ENCODE measurements at places on chromosomes 2 and 18.

DNA sequence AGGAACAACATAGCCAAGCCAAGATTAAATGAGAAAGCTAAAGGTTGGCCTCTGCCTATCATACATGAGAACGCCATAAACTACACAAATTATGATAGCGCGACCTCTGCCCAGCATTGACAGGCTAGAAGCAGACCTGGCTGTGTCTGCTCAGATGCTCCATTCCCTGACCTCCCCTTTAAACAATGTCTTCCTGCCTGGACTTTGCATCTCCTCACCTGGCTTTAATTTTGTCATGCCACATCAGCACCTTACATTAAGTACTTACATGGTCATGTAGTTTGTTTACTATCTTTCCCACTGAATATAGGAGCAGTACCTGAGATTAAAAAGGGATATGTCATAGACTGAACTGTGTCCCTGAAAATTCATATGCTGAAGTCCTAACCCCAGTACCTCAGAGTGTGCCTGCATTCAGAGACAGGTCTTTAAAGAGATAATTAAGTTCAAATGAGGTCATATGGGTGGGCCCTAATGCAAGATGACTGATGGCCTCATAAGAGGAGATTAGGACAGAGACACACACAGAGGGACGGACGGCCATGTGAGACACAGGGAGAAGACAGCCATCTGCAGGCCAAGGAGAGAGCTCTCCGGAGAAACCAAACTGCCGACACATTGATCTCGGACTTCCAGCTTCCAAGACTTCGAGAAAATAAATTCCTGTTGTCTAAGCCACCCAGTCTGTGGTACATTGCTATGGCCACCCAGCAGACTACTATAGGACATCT, 103.7 kb downstream of the BIN1 start:
- no peak for DNase-seq

GRCh38 chr2:30439879-30440278, 7.2 kb upstream of the LCLAT1 start:
- DNase-seq = no peak

- no peak for DNase-seq
These were observed 64.4 kb downstream of the COL5A2 start for GRCh38 chr2:189115126-189115525.

- DNase-seq = no peak
These were observed 178.4 kb upstream of the TPO start for GRCh38 chr2:1234731-1235308.

DNA sequence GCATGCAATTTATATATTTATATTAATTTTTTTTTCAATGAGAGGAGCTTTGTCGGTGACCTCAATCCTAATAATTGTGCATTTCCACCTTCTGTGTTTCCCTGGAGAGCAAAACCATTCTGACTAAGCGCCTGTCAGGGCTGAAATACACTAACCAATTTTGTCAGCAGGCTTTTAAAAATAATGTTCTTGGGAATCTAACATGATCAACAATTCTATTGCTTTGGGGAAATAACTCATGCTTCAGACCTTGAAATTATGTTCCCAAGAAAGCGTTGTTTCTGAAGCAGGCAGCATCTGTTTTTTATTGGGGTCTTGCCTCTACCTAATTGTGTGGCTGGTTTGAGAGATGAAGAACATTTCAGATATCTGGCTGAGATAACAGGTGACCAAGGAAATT, 129.1 kb upstream of the ALKAL2 start:
- DNase-seq = no peak

- DNase-seq = peak; percentile 31
These were observed 3.4 kb upstream of the DUSP2 start for GRCh38 chr2:96148410-96149217.

DNA sequence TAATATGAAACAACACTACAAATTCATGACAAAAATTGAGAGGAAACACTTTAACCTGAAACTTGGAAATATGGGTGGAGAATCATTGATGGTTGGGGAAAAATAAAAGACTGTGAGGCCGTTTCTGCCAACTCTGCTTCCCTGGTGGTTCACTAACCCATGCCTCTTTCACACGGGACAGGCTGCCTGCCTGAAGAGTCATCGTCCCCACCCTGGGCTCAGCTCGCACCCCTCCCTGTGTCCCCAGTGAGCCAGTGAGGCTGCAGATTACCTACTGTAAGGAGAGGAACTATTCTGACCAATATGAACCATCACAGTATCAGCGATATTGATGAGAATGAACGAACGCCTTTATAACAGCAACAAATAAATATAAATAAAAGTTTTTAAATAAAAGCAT, 357.8 kb upstream of the CDH20 start:
- DNase-seq = no peak

- no peak for DNase-seq
These were observed 36.1 kb downstream of the TRPM8 start for GRCh38 chr2:233953087-233953801.

DNA sequence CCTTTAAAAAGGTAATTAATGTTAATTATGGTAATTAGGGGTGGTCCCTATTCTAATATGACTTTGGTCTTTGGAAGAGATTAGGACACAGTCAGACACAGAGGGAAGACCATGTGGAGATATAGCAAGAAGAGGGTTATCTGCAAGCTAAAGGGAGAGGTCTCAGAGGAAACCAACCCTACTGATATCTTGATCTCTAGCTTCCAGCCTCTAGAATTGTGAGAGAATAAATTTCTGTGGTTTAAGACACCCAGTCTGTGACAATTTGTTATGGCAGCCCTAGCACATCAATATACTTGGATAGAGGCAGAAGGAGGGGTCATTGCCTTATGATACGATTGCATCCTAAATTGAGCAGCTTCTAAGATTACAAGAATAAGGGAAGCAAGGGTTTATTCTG, 21.3 kb upstream of the NT5C1B start:
- DNase-seq = no peak

DNA sequence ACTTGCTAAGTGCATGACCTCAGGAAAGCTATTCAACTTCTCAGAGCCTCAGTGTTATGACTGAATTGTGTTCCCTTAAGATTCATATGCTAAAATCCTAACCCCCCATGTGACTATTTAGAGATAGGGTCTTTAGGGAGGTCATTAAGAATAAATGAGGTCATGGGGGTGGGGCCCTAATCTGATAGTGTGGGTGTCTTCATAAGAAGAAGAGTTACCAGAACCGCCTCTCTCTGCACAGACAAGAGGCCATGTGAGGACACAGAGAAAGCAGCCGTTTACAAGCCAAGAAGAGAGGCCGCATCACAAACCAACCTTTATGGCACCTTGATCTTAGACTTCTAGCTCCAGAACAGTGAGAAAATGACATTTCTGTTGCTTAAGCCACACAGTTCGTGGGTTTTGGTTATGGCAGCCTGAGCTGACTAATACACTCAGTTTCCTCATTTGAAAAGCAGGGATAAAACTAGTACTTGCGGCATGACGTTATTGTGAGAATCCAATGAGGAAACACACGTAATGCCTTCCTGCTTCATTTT, 9.9 kb downstream of the SH2D6 start:
- DNase-seq = no peak

GRCh38 chr2:191499874-191500565, 177.9 kb upstream of the NABP1 start:
- DNase-seq = no peak

- no peak for DNase-seq
These were observed 112.2 kb downstream of the SOS1 start for GRCh38 chr2:39008665-39009064.

GRCh38 chr2:203786549-203787351, 80.3 kb downstream of the CD28 start:
- no peak for DNase-seq

GRCh38 chr2:149353421-149353820, 23.0 kb downstream of the LYPD6 start:
- DNase-seq = no peak

GRCh38 chr2:128727914-128728313, 409.2 kb upstream of the HS6ST1 start:
- no peak for DNase-seq

GRCh38 chr2:27152102-27152795, 3.4 kb downstream of the TCF23 start:
- DNase-seq = no peak

- peak; percentile 48 for DNase-seq
These were observed 69.9 kb upstream of the DLX2 start for GRCh38 chr2:172172513-172173173.

DNA sequence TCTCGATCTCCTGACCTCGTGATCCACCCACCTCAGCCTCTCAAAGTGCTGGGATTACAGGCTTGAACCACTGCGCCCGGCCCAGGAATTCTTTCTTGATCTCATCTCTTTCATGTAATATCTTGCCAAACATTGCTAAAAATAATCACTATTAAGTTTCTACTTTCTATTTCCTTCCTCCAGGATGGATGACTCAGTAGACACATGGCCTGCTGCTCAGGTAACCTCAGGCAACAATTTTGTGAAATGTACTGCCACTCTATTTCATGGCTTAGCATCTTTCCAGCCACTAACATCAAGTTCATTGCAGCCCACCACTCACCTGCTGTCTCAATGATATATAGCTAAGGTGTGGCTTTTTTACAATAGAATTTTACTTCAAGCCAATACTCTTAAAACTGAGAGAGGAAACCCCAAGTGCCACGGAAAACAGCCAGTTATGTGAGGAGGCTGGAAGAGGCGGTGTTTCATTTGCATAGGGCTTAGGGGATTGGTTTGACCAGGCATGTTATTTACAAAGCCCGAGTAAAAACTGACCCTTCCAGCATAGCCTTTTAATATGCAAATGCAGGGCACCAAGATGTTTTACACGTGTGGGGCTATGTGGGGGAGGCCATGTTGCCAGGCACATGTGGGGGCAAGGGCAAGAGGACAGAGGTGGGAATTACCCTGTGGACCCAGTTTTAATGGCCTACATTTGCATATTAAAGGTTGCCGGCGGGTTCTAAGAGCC, 11.3 kb upstream of the SUMO1 start:
- DNase-seq = no peak

DNA sequence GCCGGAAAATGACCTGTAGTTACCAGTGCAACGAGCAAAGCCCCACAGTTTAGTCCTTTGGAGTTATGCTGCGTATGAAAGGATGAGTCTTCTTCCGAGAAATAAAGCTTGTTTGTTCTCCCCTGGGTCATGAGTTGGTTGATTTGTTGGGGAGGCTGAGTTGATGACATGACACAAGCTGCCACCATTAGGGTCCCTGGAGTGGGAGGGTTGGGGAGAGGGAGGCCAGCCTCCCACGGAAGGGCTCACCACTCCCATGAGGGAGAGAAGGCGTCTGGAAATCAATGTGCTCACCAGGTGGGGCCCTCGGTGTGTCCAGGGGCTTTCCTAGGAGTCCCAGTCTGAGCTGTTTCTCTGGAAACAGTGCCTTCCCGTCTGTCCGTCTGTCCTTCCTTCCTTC, 7.4 kb upstream of the DGKD start:
- no peak for DNase-seq

DNA sequence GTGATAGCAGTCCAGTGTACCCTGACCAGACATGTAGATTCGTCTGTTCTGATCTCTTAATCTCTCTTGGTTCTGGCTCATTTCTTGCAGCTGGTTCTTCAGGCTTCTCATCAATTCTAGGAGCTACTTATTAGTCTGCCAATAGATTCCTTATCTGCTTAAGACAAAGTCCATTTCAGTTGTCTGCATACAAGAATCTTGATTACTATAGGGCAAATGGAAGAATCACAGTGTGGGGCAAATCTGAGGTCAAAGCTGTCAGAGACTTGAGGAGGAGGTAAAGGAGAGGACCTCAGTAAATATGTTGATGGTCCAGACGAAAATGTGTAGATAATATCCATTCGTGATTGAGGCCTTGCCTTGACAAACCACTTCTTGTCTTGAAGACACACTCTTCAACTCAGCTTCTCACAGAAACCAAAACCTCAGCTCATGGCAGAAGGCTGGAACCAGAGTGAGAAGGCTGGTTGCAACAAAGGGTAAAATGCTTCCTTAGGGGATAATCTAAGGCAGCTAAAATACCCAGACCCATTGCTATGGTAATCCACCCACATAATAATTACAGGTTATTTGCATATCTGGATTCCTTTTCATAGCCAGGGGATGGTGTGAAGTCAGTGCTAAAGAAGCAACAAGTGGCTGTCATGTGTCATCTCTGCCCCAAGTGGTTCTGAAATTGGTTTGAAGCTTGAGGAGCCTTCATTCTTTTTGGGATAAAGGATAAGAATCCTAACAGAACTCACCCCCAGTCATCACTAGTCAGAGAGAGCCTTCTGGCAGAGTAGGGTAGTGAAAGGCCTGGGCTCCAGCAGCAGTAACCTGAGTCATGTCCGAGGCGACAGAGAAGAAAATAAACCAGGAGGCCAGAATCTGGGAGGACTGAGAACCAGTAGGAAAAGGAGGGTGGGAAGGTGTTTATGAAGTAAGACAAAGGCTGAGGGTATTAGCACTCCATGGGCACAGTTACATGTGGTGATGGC, 29.2 kb upstream of the PELI1 start:
- no peak for DNase-seq

GRCh38 chr2:97747285-97747684, 33.9 kb downstream of the ZAP70 start:
- no peak for DNase-seq

- no peak for DNase-seq
These were observed 25.1 kb downstream of the ARMC9 start for GRCh38 chr2:231223458-231223976.

DNA sequence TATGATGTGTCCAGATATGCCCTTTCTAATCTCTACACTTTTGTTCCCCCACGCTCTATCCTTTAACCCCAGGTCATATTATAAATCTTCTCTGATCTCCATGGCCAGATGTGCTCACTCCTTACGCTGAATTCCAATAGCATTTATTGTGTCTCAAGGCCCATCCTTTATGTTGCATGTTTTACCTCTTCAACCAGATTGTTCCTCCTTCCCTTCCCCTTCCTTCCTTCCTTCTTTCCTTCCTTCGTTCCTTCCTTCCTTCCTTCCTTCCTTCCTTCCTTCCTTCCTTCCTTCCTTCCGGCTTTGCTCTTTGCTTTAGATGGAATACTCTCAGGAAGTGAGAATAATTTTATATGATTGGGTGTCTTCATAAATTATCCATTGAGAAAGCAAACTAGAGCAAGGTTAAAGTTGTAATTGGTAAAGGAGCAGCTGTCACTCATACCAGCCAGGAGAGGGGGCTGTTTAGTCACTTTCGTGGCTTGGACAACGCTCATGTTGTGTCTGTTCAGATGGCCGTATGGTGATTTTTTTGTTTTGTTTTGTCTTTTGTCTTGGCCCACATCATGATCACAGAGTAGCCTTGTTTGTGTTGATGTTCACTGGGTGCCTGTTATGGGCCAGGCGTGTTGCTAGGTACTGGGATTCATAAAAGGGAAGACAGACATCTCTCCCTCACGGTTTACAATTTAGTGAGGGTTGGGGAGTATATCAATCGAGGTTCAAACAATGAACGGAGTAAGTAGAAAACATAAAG, 68.0 kb downstream of the DAW1 start:
- no peak for DNase-seq

DNA sequence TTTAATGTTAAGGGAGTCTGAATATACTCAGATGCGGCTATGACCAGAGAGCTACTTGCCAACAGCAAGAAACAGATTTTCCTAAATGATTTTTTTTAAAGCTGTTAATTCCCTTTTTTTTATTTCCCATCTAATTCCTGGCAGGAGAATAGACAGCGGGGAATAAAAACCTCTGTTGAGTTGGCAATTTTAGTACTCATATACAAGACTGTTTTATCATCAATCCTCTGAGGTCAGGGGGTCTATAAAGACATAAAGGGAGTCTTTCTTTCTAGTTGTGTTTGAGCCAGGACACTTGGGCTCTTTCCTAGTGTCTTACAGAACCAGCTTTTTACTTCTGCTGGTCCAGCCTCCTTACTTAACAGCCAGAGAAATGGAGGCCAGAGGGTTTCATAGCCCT, 29.4 kb downstream of the MAIP1 start:
- no peak for DNase-seq

- no peak for DNase-seq
These were observed 1.5 kb downstream of the NDC80 start for GRCh38 chr18:2572892-2573291.

- DNase-seq = no peak
These were observed 59.2 kb downstream of the DOCK10 start for GRCh38 chr2:224982910-224983711.
